ENCODE measurements at places on chromosomes 4 and X.

DNA sequence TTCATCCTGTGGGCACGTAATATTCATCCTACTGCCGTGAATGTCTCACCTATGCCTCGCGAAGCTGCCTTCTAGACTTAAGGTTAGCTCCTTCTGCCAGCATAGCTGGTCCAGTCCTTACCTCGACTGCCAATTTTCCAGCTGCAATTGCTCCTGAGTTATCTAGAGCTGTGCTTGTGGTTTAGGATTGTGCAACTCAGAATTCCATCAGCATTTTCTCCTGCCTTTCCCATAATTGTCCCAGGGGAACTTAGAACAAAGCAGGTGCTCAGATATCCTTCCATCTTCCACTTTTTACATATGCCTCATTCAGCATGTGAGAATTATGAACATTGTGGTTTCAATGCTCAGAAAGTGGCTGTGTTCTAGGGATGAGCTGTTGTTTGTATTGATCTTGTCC is 131.4 kb upstream of the ADGRL3 start:
- no peak for DNase-seq

- DNase-seq, result no peak
Measured at GRCh38 chr4:87838890-87839591, 6.3 kb downstream of the MEPE start.

DNA sequence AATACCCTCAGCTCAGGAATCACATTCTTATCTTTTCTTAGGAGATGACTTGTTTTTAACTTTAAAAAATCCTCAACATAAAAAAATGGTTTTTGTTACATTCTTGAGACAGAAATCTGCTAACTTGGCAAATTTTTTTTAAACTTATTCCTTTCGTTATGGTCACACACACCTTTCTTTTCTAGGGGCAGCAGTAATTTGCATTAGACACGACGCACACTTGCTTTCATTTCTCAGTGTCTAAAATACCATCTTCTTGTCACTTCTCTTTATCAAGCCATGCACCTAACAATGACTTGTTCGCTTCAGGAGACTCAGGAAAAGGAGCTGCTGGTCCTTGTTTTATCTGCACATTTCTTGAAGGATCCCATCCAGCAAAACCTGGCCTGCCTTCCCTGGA is 112.6 kb upstream of the TBL1X start:
- no peak for DNase-seq

GRCh38 chr4:2275546-2276251 is 13.8 kb upstream of the MXD4 start:
- no peak for DNase-seq

DNA sequence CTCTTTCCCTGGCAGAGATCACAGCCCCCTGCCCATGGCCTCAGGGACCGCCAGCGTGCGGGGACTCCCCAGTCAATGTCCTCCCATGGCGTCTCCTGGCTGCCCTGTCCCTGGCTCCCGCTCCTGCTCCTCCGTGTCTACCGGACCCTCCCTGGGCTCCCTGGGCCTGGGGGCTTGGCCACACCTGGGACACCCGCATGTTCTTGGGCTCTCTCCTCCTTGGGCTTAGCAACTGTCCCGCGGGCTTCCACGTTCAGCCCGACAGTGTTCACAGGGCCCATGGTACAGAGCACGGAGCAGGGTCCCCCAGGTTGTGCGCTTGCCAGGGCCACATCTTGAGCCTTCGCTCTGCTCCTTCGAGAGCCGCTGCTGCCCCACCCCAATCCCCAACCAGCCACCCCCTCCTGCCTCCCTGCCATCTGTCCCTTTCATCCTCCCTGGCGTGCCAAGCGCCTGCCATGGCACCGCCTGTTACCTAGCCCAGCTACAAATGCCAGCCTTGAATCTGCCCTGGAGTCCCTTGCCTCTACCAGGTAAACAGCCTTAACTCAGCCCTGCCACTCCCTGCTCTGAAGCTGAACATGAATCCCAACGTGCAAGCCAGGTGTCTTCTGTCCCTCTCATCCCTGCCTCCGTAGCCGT is 3.9 kb downstream of the AVPR2 start:
- no peak for DNase-seq
